ENCODE measurements at places on chromosomes 1 and 21.

DNA sequence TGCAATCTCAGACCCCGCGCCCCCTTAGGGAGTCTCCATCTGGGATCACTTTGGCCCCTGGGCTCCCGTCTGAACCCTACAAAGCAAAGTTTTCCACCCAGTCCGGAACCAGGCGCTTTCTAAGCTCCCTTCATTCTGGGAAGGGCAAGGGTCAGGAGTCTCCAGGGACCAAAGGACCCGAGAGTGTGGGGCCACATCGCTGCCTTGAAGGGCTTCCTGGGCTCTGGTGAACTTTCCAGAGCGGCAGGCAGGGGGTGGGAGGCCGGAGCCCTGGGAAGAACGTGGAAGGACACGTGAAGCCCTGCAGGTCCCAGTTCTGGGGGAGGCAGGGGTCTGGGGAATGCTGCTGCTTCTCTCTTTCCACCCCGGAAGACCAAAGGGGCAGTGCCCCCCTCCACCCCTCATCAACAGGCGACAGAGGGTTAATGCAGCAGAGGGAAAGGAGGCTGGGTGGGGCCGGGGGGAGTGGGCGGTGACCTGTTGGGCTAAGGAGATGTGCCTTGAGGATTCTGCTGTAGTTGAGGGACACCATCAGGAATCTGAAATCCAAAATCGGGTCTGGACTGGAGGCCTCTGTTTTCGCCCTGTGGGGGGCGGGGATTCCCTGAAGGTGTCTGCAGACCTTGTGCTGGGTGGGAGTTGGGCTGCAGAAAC, 734 bp downstream of the CDK18 start:
- DNase-seq: no peak

- no peak for DNase-seq
Measured at GRCh38 chr1:11496551-11497080, 17.7 kb downstream of the DISP3 start.

GRCh38 chr1:160108888-160109662, 6.5 kb upstream of the ATP1A2 start:
- DNase-seq: no peak

DNA sequence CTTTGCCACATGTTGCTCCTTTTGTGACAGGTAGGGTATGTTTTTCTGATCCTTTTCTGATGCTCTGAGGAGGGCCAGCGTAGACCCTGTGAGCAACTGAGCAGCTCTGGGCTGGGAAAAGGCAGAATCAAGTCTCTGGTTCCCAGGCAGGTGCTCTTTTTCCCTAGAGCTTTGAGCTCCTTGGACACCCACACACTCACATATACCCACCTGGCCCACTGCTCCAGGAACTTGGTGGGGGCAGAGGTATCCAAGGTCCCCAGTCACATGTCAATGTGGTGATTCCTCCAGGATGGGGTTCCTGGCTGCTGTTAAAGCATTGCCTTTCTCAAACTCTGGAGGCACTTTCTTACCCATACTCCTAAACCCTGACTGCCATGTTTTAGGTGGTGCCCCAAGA, 5.4 kb downstream of the CD2 start:
- DNase-seq: no peak

GRCh38 chr1:17765444-17766411, 10.6 kb downstream of the ACTL8 start:
- no peak for DNase-seq

DNA sequence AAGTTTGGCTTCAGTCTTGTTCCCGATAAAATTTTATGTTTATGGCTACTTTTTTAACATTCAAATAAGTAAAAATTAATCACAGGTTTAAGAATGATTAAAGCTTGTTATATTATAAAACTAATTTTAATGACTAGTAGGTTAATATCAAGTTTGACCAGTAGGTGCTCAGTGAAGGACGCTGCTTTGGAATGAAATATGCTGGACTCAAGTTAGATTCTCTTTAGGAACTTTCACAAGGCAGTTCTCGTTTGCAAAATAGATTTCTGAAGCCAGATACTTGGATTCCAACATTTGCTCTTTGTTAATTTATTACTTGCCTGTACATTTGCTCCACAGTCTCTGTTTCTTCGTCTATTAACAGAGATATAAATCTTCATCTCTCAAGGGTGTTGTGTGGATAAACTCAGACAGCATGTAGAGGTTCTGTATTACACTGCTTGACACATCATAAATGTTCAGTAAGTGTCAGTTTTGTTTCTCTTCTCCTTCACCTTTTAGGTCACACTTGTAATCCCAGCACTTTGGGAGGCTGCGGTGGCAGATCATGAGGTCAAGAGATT, 432.8 kb upstream of the CHRM3 start:
- no peak for DNase-seq

DNA sequence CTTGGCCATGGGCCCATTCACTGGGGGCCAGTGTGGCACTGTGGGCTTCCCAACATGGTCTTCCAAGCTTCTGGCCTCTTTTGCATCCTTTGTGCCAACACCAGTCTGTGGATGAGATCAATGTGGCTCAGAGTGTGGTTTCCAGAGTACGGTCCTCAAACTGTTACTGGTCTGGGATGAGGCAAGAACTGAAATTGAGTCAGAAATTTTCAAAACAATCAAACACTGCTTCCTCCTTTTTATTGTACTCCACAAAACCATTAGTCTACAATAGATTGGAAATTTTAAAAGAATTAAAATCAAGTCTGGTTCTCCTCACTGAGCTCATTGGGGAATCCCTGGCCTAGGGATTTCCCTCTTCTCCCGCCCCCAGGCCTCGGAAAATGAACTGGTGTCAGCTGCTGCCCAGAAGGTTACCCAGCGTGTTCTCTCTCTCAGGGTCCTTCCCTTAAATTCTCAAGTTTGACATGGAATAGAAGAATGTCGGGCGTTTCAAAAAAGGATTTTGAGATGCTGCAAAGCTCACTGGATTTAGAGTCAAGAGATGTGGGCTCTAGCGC, 222.0 kb downstream of the SDCCAG8 start:
- no peak for DNase-seq

DNA sequence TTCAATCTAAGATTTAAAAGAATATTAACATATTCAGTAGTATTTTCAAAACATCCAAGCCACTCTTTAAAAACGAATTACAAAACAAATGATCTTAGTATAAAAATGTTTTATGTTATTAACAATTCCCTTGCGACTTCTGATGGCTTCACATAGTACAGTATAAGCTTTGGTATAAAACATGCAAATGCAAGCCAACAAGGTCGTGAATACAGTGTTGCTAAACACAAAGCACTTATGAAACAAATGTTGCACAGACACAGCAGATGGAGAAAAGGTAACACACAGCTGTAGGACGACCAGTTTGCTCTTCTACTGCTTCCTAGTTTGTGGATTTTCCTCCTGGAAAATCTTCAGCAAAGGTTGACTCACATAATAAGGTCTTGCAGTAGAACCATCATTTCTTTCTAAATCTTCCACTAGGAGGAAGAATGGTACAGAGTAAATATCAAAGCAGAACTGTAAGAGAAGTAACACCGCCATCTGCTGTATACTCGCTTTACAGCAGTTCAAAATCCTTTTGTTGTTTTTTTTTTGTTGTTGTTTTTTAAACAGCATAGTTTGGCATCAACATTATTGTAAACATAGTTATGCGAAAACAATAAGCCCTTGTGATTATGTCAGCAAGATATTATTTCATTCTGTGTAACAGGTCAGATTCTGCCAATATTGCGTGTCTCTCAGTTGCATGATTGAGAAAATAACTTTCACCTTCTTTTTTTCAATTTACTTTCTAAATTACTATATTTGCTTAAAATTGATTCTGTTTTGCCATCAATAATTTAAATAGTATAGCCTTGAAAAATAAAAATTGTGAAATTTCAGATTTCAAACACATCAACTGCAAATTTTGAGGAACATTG, 69.5 kb downstream of the LHX8 start:
- no peak for DNase-seq

- no peak for DNase-seq
Measured at GRCh38 chr1:33501309-33501708, 28.9 kb downstream of the ZSCAN20 start.

DNA sequence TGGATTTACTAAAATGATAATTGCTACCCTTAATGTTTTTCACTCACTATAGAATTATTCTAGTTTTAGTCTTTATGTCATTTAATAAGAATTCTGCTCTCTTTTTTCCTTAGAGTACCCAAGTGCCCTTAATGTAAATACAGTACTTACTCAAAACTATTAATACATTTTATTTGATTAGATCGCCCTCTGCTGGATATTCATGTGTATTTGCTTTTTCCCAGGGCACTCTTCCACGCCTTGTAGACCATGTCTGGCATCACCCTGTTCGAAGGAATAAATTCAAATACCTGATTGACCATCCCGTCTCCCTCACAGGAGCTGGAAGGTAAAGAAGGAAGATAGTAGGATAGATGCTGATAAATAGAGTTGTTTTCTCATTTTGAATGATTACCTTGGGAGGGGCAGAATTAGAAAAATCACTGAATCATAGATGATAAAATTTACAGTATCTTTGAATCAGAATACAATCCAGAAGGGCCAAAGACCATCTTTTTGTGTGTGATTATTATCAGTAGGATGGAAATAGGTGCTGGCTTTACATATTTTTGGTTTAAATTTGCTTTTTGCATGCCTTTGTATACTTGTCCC, 4.1 kb downstream of the AXDND1 start:
- DNase-seq: no peak

DNA sequence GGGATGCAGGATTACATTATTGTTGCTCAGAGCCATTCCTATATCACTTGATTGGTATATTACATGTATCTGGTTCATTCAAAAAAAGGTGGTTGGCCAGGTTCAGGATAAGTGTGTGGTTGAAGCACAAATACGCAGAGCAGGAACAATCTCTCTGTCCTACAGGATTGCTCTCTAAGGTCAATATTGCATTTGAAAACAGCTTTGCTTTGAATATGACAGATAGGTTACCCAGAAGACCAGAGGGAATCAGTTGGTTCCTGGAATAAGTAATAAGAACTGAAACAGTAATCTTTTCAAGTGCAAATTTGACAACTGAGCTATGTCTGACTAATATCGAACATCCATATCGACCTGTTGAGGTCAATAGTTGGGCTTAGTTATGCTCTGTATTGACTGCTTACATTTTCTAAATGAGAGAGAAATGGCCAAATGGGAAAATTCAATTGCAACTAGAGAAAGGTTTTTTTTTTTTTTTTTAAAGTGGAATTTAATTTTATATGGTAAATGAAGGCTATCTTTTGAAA, 176.8 kb downstream of the ATP6V1G3 start:
- DNase-seq: no peak

DNA sequence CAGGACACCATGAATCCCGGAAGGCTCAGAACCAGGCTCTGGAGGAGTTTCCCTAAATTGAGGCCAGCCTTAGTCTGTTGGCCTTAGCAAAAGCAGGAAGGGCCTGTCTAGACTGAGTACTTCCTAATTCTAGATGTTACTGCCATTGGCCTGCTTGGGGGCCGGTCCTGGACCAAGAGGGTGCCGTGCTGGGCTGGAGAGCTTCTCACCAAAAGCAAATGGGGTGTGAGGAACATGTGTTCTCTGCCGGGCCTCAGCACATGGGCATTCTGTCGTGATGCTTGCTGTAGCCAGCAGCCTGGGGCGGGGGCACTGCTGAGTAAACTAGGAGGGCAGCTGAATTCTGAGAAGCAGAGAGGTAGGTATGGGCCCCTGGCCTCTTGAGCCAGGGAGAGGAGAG, 35.7 kb upstream of the MAN1C1 start:
- no peak for DNase-seq

- DNase-seq: no peak
Measured at GRCh38 chr1:194466706-194467105, 1280.3 kb upstream of the B3GALT2 start.

DNA sequence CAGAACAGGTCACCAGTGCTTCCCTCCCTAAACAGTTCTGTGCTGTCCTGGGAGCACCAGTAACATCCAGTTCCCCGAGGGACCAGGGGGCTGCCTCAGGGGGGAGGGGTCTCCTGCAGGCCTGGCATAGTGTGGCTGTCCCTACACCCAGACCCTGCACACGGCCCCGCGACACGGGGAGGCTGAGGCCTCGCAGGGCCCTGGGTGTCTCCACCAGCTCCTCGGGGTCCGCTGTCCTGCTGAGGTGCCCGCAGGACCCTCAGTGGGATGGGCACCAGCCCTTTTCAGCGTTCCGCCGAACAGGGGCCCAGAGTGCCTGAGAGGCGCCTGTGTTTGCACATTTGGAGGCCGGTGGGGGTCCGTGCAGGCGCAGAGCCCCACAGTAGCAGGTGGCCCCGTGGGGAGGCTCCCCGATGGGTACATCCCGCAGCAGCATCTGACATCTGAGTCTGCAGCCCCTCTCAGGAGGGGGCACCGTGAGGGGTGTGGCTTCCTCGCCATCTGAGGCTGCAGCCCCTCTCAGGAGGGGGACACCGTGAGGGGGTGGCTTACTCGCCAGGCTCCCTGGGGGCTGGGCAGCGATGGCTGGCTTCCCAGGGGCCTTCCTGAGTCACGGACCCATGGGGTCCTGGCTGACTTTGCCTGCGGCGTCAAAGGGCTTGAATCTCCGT, 18.5 kb upstream of the C1orf159 start:
- no peak for DNase-seq

DNA sequence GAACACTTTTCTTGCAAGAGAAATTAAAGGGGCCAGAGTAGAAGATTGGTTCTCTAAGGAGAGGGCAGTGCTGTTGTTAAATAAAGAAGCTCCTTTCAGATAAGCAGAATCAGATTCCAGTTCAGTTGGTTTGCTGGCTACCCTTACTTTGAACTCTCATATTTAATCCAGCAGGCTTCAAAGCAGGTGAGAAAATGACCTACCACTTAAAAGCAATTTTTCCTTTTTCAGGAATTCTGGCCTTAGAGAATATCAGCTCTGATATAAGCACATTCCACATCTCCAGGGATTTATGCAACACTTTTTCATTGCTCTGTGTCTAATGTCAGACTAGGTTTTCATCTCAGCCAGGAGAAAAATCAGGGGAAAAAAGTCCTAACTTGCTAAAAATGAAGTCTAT, 28.7 kb downstream of the WNT2B start:
- DNase-seq: no peak

GRCh38 chr1:213104604-213105003, 53.6 kb downstream of the RPS6KC1 start:
- no peak for DNase-seq

- DNase-seq: no peak
Measured at GRCh38 chr1:19372136-19372514, 60.0 kb downstream of the SLC66A1 start.

DNA sequence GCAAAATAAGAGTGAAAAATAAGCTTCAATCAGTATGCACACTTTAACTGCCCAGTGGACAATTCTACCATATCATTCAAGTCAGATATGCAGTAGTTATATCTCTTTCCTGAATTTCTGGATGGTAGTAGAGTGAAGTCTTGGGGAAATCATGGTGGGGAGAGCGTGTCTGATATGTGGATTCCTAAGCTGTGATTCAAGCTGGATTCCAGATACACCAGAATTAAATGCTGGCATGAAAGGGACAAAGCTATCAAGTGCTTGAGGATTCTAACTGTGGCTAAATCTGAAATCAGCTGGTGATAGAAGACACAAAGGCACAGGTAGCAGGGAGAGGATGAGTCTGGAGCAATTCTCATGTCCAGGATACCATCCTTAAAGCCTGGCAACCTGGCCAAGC, 323.5 kb downstream of the DUSP10 start:
- DNase-seq: no peak
